ENCODE measurements at places on chromosomes 12 and 14.

DNA sequence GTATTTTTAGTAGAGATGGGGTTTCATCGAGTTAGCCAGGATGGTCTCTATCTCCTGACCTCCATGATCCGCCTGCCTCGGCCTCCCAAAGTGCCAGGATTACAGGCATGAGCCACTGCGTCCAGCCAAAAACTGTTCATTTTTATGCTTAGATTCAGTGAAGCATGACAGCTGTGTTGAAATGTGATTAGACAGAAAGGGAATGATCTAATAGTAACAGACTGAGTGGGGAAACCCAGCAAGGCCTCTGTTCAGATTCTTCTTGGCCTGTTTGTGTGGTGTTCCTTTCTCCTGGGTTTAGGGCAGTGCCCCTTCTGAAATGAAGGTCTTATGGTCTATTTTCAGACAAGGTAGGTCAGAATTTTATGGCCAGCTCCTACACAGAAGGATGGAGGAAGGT is 11.8 kb upstream of the ABCD4 start:
- no peak for DNase-seq

GRCh38 chr12:68080577-68080976 is 79.0 kb downstream of the IFNG start:
- DNase-seq = no peak

DNA sequence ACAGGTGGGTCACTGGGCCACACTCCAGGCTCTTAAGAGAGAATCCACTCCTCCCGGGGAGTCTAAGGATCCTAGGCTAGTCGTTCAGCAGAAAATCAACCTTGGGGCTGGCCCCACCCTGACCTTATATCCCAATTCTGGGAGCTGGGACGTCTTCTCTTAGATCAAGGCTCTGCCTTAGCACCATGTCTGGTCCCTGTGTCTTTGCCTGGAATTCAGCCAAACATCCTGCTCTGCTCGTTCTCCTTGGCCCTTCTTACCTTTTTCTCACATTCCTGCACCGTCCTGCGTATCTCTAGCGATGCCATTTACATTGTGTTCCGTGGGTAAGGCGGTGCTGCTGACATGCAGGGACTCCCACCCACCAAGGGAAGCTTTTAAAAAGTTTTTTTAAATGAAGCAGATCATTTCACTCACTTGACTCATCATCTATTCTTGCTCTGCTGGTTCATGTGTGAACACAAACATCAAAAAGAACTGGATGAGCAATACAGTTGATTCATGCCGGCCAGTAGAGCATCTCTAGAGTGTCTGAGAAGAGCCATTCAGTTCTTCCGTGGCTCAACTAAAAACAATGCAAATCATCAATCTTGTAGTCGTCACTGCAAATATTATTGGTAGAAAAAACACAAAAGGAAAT is 50.2 kb downstream of the KCNK13 start:
- DNase-seq = no peak

GRCh38 chr12:78767264-78767981 is 97.2 kb upstream of the SYT1 start:
- DNase-seq = no peak

GRCh38 chr12:89156340-89156739 is 196.0 kb downstream of the DUSP6 start:
- no peak for DNase-seq

GRCh38 chr14:91371011-91371989 is 46.3 kb downstream of the CCDC88C start:
- DNase-seq = no peak

DNA sequence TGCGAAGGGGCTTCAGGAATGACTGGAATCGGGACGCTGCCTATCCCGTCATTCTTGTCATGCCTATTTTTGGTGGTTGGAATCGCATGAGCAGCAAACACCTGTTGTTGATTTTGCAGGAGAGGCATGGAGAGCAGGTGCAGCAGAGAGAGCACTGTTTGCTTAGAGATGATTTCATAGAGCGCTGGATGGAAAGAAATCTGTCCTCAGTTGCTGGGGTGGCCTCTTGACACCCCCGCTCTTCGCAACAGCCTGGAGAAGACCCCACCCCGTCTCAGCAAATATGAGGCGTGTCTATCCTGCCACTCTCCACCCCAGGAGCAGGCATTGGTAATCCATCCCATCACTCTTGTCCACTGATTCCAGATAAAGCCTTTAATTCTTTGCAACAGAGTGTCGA is 19.3 kb upstream of the NCOR2 start:
- no peak for DNase-seq

- DNase-seq = no peak
Observed at GRCh38 chr14:61653507-61653906, 41.8 kb upstream of the HIF1A start.

All from stimulated activated CD8-positive, alpha-beta memory T cell treated with anti-CD3 and anti-CD28 coated beads, Interleukin-15, amount 100 ng/mL, for 24 hours (primary cell).